Hepatocyte (in vitro differentiated cells): ENCODE measurements at places on chromosomes 7 and 10.

DNA sequence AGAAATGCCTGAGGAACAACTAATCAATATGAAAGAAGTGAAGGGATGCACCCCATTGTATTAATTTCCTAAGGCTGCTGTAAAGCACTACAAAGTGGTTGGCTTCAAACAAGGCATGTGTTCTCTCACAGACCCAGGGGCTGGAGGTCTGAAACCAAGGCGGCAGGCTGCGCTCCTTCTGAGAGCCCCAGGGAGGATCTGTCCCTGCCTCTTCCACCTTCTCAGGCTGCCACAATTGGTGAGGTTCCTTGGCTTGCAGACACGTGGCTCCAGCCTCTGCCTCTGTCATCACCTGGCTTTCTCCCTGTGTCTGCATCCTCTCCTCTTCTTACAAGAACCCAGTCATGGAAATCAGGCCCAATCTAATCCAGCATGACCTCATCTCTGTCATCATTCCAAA, 110.1 kb downstream of the TNS3 start:
- H3K27me3 ChIP-seq, result no peaks in the 10 kb centered on the region
- peak overlapping the region; percentile 91 for H3K27ac ChIP-seq
- peaks cover 45% of the 10 kb centered on the region for H3K4me1 ChIP-seq
- no peak for DNase-seq
- no peak overlapping the region for H3K4me3 ChIP-seq
- H3K36me3 ChIP-seq, result no peaks in the 10 kb centered on the region

DNA sequence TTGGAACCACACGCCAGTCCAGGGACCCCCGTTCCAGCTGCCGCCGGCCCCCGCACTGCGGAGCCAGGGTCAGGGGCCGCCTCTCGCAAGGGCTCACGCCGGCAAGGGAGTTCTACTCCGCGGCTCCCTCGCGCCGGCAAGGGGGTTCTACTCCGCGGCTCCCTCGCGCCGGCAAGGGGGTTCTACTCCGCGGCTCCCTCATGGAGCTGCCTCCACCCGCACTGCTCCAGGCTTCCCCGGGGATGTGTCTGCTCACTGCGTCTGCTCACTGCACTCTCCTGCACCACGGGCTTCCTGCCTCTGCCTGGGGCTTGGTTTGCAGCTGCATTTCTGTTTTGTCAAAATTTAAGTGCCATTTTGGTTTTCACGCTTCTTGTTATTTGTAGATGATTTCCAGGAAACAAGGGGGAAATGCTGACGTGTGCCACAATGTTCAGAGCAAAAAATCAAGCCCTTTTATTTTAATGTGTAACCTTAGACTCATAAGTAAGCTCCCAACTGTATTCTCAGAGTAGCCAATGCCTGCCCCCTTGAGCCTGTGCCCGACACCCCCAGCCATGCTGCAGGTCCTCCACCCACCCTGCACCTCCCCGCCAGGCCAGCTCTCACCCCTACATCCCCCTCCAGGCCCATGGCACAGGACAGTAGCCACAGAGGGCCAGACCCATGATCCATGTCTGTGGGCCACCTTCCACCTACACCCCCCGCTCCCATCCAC, 246.2 kb downstream of the MAD1L1 start:
- H3K36me3 ChIP-seq, result no peaks in the 10 kb centered on the region
- H3K27ac ChIP-seq, result no peak overlapping the region
- no peak for DNase-seq
- H3K4me3 ChIP-seq, result no peak overlapping the region

DNA sequence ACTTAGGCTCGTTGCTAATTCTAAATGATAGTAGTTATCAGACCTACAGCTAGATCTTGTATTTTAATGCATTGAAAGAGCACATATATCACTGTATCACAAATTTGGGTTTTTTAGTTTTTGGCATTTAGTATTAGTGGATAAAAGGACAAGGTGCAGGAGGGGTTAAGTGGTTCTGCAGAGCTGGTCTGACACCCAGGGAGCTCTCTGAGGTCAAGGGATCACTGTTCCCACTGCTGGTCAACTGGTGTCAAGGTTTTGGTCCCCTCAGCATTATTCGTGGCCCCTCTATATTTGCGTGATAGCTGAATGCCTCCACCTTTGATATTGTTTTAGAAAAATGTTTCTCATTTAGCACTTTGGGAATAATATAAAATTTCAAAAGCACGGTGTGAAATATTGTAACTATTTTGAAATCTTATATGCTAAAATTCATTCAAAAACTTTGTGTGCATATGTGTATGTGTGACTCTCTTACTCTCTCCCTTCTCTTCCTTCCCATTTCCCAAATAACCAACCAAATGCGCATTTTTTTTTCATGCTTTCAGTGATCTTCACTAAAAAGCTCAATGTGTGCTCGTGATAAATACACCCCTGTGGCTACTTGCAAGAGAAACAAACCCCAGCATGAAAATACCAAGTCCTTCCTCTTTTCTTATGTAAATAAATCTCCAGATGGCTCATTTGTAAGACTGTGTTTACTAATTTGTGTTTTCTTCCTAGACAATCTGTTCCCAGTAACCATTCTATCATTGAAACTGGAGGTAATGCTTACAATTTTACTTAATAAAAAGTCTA, 309.2 kb downstream of the FGFR2 start:
- H3K27ac ChIP-seq, result no peak overlapping the region
- H3K4me3 ChIP-seq, result no peak overlapping the region
- H3K4me1 ChIP-seq, result peaks cover 37% of the 10 kb centered on the region
- DNase-seq, result no peak

DNA sequence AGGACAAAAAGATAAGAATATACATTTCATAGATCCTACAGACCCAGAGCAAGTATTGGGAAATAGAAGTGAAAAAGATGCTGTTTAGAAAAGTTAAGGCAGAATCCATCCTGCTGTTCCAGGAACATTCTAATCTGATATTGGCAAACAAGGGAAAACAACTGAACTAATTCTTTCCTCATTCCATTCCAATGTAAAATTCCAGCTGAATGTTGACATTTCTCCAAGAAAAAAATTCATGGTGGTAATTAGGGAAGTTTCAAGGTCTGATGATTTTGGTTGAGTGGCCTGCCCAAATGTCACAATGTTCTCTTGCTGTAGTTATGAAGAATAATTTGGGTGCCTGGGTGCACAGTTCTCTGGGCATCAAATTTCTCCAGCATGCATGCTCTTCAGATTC, 15.2 kb downstream of the PIP start:
- no peaks in the 10 kb centered on the region for H3K36me3 ChIP-seq
- no peaks in the 10 kb centered on the region for H3K27me3 ChIP-seq
- no peak for DNase-seq
- H3K4me3 ChIP-seq, result no peak overlapping the region
- H3K27ac ChIP-seq, result no peak overlapping the region
- H3K4me1 ChIP-seq, result no peaks in the 10 kb centered on the region

GRCh38 chr7:114590298-114590697, 175.7 kb downstream of the FOXP2 start:
- no peak overlapping the region for H3K4me3 ChIP-seq
- H3K27me3 ChIP-seq, result no peaks in the 10 kb centered on the region
- DNase-seq, result no peak
- no peaks in the 10 kb centered on the region for H3K4me1 ChIP-seq
- no peak overlapping the region for H3K27ac ChIP-seq
